ENCODE measurements at places on chromosomes 7 and 10.

DNA sequence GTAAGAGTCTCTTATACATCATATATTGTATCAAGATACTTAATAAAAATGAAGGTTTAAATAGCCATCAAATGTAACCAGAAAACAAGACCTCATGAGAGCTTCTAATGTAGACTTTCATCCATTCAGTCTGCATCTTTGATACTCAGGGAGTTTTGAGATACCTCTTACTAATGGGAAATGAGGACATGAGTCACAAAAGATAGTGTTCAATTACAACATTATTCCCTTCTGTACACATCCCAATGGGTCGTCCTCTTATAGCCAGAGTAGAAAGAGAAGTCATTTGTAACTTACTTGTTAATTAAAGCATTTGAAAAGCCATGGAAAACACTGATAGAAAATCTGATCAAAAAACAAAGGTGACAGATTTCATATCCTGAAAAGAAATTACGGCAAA, 19.4 kb downstream of the SHTN1 start:
- no peak for DNase-seq

GRCh38 chr7:69772718-69773436, 174.6 kb downstream of the AUTS2 start:
- DNase-seq = no peak

GRCh38 chr7:84971360-84971759, 215.5 kb downstream of the SEMA3D start:
- DNase-seq = no peak

DNA sequence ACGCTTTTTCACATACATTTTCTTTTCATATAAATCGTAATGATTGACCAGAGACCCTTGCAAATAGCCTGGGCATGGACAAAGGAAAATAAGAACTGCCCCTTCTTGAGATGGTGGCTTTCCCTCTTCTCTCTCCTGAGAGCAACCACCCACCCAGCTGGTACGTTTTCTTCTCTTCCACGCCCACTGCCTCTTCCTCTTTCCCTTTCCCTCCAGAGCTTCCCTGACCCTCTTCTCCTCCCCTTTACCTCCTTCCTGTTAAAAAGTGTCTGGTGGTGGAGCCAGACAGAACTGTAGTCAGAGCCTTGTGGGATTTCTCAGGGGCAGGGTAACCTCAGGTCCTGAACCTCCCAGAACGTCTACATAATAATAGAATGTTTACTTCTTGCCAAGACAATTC, 23.2 kb downstream of the GPR141 start:
- no peak for DNase-seq

- DNase-seq = no peak
These were observed 35.0 kb upstream of the ADCYAP1R1 start for GRCh38 chr7:31017032-31017675.

GRCh38 chr7:158649279-158649678, 55.3 kb downstream of the NCAPG2 start:
- peak; percentile 18 for DNase-seq

GRCh38 chr7:26213807-26214515, 12.4 kb downstream of the CBX3 start:
- no peak for DNase-seq

DNA sequence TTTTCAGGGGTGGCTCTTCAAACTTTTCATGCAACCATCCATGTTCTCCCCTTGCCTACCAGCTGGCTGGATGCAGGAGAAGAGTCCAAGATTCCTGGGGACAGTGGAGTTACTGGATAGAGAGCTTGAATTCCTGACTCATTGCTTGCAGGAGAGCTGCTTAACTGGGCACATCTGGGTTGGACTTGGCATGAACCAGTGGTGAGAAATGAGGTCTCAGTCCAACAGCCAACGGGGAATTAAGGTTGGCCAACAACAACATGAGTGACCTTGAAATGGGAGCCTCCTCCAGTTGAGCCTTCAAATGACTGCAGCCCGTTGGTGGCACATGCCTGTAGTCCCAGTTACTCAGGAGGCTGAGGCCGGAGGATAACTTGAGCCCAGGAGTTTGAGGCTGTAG, 58.1 kb upstream of the OPN4 start:
- no peak for DNase-seq

DNA sequence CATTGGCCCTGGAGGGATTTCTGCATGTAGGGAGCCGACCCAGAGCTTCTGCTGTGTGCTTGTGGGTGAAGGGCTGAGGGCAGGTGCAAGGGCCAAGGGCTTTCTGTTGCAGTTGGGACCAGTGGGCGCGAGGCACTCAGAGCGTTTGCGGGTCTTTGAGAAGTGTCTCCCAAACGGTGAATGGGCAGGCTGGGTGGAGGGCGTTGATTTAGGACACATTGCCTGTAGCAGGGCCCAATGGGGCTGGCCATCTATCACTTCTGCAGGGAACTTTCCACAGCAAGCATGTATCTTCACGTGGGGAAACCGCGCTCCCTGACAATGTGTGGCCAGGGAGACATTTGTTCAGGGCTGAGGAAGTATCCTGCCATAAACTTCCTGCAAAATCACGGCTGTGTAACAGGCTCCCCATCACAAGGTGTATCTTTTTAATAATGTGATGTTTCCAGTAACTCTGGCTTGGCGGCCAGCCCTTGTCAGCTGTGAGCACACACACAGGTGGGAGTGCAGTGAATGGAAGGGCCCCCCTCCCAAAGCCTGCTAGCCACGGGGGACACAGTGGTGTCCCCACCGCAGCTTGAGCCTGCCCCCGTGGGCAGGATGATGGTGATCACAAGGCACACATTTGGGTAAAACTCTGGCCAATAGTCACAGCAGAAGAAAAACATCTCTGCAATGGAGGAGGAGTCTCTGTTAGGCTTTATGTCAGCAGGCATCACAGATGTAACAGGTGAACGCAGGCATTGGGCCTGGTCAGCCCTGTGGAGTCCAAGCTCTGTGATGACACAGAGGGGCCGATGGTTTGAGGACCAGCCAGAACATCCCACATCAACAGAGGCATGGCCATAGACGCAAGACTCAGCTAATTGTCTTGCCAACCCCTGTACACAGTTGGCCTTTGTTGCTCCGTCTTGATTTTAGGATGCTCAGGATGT, 84.3 kb downstream of the GLRX3 start:
- no peak for DNase-seq

DNA sequence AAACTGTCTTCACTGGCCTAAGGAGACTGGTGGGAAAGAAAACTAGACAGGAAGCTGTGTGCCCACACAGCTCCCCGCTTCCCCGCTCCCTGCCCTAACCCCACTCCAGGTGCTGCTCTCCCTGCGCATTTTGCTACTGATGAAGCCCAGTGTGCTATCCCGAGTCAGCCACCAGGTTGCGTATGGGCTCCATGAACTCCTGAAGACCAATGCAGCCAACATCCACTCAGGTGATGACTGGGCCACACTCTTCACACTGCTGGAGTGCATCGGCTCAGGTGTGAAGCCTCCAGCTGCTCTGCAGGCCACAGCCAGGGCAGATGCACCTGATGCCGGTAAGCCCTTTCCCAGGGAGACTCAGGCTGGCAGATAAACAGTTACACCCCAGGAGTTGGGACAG, 20.3 kb upstream of the NFKB2 start:
- no peak for DNase-seq

DNA sequence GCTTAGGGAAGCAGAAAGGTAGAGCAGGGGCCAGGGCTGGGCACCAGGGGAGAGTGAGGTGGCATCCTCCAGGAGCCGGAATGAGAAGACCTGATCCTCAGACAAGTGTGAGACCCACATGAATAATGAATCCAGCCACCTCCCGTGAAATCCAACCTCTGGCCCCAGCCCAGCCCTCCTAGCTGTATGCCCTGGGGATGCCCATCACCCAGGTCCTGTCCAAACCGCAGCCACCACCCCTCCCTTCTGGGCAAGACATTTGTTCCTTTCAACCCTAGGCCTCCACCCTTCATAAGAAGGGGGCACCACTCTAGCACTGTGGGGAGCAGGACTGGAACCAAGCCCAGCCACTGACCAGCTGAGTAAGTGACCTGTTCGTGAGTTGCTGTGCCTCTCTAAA, 9.7 kb downstream of the PDZD7 start:
- DNase-seq = no peak

GRCh38 chr7:29415215-29415614, 148.4 kb upstream of the PRR15 start:
- no peak for DNase-seq

- no peak for DNase-seq
These were observed 47.8 kb upstream of the NKX2-3 start for GRCh38 chr10:99484626-99485581.

- no peak for DNase-seq
These were observed 50.0 kb upstream of the CELF2 start for GRCh38 chr10:10967581-10968256.

DNA sequence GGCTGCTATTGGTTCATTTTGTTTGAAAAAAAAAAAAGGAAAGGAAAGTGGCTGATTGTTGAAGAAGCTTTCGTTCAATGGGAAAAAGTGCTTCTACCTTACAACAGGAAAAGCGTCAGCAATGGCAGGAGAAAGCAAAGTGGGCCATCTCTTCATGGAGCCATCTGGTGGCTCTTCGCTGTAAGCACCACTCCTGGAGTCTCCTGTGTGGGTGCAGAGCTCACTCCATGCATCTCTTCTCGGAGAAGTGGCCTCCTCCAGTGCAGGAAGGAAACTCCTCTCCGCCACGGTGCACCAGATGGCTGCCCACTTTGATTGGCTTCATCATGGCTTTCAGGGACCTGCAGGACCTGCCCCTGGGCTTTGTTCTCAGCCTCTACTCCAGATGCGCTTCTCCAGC, 250.9 kb downstream of the PTEN start:
- peak; percentile 8 for DNase-seq

GRCh38 chr10:101886521-101887312, 43.1 kb upstream of the KCNIP2 start:
- no peak for DNase-seq

DNA sequence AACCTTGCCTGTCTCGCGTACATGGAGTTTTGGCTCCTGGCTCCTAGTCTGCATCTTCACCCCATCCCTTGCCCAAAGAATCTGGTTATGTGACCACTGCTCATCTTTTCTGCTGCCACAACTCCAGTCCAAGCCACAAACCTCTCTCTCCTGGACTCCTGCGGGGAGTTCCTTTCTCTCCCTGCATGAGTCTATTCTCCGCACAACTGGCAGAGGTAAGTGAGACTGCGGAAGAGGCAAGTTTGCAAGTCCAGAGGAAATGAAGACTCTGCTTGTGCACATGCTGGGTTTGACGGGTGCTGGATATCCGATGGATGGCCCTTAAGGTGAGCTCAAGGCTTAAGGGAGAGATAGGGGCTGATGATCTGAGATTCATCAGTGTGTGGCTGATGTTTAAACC, 61.0 kb downstream of the TRUB1 start:
- DNase-seq = no peak

- no peak for DNase-seq
These were observed 165.9 kb downstream of the DNAJB6 start for GRCh38 chr7:157502701-157503111.

DNA sequence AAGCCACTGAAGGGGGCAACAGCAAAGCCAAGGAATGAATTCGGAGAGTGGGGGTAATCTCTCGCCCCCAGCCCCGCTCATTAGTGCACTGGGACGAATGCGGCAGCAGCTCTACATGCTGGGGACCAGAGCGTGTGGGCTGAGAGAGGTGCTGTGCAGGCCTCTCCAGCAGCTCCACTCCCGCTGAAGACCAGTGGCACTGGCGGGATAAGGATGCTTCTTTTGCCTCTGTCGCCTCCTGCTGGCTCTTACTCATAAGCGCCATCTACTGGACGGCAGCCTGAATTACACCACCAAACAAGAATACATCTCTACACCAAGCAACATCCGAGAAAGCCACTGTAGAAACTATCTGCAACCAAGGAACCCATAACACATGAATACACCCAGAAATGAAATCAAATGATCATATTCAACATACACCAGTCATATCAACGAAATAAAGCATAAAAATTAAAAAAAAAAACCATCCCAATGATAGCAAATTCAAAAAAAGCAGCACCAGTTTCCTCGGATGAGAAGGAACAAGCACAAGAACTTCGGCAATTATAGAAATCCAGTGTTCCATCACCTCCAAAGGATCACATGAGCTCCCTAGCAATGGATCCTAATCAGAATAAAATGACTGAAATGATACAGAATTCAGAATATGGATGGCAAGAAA, 79.0 kb upstream of the TMEM168 start:
- peak; percentile 66 for DNase-seq

- no peak for DNase-seq
These were observed 205.5 kb upstream of the SEMA3D start for GRCh38 chr7:85392326-85392725.

DNA sequence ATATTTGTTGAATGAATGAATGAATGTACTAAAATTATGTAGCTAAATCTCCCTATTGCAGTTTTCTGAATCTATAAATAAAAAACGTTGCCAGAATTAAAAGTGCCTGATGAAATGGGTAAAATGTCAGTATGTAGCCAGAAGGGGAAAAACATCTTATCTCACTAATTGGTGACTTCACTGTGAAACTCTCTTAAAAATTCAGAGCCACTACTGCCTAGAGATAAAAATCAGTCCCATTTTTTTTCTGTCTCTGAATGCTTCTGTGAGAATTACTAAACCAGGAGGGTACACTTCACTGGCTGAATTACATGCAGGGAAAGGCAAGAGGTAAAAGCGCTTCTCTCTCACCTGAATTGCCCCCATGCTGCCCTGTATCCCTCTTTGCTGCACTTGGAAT, 69.6 kb upstream of the HPS1 start:
- no peak for DNase-seq

DNA sequence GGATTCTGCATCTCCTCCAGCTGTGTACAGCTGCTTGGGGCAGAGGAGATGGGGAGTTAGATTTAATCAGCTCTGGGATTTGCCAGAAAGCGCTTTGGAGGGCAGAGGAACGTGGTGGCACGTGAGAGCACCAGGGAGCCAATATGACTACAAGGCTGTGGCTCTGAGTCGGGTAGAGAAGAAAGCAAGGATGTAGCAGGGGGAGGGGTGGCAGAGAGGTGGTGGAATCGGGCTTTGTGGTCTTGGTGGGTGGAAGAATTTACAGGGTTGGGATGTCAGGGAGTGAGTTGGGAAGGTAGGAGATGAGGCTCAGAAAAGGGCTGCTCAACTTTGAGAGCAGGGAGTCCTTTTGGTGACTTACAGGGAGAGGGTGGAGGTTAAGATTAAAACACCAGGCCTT, 113.6 kb downstream of the CCNY start:
- no peak for DNase-seq

GRCh38 chr7:2843711-2844152, 376 bp downstream of the GNA12 start:
- DNase-seq = peak; percentile 47

DNA sequence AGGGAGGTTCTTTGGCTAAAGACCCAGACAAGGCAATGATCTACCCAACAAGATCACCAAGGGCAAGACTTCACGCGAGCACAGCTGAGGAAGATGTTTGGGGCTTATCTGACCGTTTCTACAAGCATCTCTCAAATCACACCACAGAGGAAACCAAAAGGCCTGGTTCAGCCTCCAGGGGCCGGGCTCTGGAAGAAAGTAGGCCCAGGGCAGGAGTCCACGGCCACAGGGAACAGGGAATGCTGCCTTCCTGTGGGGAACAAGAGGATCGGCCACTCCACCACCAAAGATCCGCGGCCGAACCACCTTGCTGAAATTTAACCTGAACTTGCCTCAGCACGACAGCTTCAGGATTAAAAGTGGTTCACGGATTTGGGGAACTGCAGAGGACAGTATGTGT, 332.5 kb downstream of the PTPRN2 start:
- DNase-seq = no peak

- no peak for DNase-seq
These were observed 322.9 kb upstream of the AKR1E2 start for GRCh38 chr10:4503076-4503475.
